ENCODE measurements at places on chromosomes 7 and 10.
A peak's percentile ranks its signal among the peaks of the same experiment; 100 is the strongest.

DNA sequence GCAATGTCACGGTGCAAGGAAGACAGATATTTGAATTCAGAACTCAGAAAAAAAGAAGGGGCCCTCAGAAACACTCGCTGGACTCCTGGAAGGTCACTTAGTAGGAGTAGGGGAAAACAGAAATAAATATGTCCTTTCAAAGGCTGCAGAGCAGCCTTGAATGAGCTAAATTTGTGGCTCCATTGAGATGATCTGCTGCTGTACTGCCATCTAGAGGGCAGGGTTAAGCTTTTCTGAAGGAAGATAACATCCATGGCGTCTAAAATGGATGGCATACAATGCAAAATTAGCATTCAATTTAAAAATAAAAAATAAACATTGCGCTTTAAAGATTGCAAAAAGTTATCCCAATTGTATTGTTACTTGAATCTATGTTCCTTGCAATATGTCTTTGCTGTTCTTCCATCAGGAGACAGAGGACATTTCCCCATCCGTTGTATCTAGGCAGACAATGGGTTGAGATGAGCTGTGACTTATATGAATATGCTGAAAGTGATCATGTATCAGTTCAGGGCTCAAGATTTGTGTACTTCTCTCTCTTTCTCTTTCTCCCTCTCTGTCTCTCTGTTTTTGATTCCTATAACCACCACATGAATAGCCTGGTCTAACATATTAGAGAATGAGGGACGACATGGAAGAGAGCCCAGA is 642.2 kb downstream of the SH2D4B start:
- no peak for ATAC-seq

DNA sequence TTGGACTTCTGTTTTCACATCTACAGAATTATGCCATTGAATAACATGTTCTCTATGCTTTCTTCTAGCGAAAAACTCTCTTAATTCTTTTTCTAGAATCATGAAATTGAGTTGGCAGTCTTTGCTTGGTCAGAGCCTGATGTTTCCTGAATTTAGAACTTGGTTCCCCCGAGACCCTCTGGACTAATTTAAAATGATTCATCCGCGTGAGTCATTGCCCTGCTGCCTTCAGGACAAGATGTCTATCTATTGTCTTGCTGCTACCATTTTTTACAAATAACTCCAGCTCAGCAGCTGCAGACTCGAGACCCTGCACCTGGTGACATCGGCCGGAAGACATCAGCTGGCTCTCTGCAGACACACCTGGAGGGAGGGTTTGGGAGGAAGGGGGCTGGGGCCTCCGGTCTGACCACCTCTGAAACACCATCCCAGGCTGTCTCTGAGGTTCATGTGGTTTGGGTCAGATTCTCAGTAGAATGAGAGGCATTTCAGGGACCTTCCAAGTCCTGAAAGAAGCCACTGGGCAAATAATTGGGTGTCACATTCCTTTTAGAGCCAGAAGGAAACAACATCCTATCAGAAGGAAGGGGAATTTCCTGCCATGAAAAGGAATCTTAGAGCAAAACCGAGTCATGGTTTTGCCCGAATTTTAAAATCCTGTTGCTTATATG is 20.9 kb upstream of the KLF6 start:
- ATAC-seq: peak; percentile 57

DNA sequence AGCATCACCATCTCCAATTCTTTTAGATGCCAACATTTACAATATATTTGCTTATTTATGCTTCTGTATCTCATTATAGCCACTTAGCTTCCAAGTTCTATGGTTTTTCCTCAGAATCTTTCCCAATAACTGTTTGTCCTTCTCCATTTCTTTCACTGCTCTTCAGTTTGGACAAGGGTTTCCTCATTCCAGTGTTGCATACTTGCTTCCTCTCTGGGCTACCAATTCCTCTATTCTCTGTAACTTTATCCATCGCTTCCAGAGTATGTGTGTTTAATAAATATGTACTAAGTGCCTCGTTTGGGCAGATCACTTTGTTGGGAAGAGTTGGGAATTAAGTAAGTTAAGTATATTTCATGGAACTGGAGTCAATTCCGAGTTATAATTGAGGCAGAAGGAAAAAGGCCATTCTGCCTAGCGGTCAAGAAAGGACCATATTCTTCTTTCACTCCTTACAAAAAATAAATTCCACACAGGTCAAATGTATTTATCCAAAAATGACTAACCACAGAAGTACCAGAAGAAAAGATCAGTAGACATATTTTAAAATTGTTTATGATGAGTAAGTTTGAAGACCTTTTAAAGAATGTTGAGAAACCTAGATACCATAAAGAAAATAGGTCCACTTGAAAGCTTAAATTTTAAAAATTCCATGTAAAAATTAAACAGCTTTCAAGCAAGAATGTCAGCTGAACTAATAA is 10.8 kb downstream of the STAMBPL1 start:
- ATAC-seq: no peak

DNA sequence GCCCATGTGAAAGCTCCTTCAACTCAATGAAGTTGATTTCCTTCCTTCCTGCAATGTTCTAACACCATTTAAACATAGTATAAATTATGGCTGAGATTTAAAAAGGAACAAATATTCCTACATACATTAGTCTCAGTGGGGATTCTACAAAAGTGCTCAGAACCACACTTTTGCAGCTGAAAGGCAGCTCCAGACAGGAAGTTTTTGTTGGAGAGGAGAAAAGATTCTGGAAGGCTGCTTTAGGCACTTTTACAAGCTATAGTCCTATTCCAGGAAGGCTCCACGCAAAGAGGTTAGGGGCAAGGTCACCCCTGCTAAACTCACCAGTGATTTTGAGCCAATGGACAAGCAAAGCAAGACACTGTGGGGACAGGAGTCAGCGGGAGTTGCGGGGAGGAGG is 179.2 kb upstream of the CDCA7L start:
- no peak for ATAC-seq

GRCh38 chr7:17523813-17524739 is 225.6 kb downstream of the AHR start:
- ATAC-seq: no peak

GRCh38 chr10:102627291-102627735 is 17.0 kb upstream of the TRIM8 start:
- no peak for ATAC-seq

DNA sequence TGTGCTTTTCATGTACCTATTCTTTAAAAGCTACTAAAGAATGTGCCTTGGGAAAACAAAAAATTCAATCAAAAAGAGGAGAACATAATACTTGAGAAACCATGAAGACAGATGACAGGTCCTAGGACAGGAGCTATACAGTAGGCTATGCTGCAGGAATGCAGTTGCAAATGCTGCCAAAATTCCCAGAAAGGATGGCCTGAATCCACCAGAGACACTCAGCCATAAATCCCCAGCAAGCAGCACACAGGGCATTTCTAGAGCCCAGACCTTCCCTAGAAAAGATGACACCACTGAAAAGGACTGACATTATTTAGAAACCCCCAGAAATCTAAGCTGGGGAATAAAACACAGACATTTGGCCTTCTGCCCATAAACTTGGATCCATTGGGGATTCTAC is 237.3 kb downstream of the C7orf25 start:
- ATAC-seq: no peak

DNA sequence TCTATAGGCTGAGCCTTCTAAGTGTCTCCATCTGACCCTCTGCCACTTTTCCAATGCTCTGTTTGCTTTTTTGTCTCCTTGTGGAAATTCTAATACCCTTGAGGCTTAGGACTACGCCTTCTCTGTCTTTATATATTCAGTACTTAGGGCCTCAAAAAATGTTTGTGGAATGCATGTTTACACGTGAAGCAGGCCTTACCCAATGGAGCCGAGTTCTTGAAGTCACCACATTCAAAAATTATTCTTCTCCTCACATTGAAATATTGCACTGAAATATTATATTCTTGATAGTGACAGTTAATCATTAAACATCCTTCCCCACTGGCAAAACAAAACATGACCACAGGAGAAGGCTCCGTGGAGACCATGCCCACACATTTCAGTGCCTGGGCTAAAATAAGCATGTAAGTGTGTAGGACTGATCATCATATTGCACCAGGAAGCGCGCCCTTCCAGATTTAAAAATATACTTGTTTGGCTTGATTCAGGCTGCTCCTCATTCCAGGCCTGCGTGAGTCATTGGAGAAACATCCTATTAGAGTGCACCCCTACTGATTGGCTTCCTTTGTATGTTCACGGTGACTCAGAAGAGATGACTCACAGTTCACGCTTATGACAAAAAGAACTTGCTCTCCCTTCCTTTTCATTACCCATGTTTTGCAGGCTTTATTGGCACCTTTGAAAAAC is 307.4 kb upstream of the AOAH start:
- no peak for ATAC-seq

GRCh38 chr7:71645836-71646235 is 513.9 kb downstream of the GALNT17 start:
- no peak for ATAC-seq

GRCh38 chr10:16949816-16950215 is 132.6 kb upstream of the RSU1 start:
- no peak for ATAC-seq

DNA sequence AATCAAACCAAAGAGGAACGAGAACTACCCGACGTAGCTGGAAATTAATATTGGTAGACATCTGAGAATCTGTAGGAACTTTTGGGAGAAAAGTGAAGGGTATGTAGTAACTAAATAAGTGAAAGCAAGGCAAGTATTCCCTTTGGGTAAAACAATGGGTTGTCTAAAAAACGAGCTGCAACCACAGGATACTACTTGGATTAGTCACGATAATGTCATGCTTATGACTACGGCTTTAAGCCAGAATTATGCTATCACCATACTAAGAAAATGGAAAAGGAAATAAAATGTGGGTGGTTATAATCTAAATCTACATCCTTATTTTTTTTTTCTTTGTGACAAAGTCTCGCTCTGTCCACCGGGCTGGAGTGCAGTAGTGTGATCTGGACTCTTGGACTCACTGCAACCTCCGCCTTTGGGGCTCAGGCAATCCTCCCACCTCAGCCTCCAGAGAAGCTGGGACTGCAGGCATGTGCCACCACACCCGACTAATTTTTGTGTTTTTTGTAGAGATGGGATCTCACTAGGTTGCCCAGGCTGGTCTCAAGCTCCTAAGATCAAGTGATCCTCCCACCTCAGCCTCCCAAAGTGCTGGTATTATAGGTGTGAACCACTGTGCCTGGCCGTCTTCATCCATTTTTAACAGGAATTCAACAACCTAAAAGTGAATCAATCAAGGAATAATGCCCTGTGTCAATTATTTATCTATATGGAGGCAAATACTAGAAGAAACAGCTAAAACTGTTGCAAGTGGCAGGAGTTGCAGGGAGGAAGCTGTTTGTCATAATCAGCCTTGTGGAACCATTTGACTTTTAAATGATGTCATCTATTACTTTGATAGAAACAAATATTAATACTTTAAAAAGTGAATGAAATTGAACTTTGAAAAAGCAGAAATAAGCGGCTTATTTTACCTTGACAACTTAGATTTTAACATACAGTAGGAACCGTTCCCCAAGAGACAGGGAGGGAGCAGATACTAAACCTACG is 189.3 kb downstream of the PRPF18 start:
- no peak for ATAC-seq

GRCh38 chr10:63206576-63206975 is 73.4 kb downstream of the NRBF2 start:
- ATAC-seq: no peak

GRCh38 chr10:62647375-62648092 is 157.0 kb upstream of the ADO start:
- ATAC-seq: peak; percentile 87

DNA sequence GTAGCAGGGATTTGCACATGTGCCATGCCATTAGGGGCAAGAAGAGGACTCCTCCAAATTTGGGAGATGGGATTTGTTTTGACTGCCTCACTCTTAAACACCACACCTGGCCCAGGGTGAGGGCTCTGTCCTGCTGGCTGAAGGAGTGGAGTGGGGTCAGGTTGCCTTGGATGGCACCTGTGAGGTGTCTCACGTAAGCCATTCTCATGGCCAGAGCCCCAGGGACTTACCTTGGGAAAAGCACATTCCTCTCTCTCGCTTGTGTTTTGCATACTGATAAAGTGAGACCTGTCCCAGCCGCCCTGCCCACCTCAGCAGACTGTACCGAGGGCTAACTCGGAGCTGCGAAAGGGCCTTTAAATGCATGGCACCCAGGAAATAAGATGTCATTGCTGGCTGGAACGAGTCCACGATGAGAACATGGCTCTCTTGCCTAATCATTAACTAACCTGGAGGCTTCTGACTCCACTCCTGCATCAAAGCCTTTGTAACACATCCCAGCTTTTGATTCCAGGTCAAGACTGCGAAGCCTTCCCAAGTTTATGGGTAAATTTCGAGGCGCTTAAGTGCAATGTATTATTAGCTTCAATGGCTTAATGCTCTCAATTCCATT is 184.0 kb upstream of the RNF32 start:
- ATAC-seq: no peak

DNA sequence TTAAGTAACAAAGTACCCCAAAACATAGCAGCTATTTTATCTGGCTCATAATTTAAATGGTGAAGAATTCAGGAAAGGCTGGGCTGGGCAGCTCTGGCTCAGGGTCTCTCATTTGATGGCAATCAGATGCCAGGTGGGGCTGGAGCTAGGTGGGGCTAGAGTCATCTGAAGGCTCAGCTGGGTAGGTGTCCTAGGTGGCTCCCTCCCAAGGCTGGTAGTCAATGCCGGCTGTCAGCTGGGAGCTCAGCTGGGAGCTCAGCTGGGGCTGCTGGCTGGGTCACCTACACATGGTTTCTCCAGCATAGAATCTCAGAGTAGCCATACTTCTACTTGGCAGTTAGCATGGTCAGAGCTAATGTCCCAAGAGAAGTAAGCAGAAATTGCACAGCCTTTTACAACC is 34.1 kb downstream of the OSBPL3 start:
- ATAC-seq: no peak

Measured in stimulated activated memory B cell treated with anti-CD40 and anti-IgM and Interleukin-4, amounts not matched to agents 10 μg/mL and 1 μg/mL and 100 μg/mL, for 72 hours (primary cell).